ENCODE measurements at places on chromosomes 13 and 19.

- DNase-seq, result peak; percentile 14
Measured at GRCh38 chr13:46684287-46685001, 112.5 kb downstream of the ESD start.

GRCh38 chr19:48473161-48473966, 4.2 kb downstream of the CYTH2 start:
- no peak for DNase-seq

DNA sequence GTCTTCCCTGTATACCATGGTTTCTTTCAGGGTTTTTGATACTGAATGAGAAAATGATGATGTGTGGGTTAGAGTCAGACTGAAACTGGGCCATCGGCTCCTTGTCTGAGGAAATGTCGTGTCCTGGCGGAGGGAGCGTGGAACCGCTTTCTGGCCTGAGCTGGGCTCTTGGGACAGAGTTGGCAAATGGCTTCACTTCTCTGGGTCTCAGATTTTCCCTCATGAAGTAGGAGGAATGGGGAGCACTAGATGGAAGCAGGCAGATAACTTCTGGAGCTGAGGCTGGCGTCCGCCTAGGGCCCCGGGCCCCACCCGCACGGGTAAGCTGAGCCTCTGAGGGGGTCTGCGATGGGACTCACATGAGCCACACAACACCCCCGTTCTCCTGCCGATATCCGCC, 133.3 kb upstream of the WASF3 start:
- DNase-seq, result no peak

- DNase-seq, result peak; percentile 71
Measured at GRCh38 chr13:113209336-113209758, at the start of gene CUL4A. CUL4A (plus strand) TSS chr13:113209613; CDS start chr13:113209628, 15 bp downstream.

GRCh38 chr13:72415817-72416216, 311.6 kb downstream of the MZT1 start:
- DNase-seq, result no peak

DNA sequence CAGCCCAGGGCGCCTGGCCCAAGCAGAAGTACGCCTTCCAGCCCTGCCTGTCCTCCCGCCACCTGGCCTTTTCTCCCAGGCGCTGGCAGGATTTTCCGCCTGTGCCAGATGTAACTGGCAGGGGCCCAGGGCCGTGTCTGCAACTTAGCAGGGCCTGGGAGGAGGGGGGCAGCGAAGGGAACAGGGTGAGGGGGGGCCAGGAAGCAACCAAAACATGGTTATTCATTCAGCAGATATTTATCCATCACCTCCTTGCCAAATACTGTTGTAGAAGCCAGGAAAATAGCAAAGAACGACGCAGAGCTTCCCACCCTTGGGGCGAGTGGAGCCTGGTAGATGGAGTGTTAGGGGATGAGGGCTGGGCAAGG, 5.6 kb downstream of the TLE6 start:
- no peak for DNase-seq

DNA sequence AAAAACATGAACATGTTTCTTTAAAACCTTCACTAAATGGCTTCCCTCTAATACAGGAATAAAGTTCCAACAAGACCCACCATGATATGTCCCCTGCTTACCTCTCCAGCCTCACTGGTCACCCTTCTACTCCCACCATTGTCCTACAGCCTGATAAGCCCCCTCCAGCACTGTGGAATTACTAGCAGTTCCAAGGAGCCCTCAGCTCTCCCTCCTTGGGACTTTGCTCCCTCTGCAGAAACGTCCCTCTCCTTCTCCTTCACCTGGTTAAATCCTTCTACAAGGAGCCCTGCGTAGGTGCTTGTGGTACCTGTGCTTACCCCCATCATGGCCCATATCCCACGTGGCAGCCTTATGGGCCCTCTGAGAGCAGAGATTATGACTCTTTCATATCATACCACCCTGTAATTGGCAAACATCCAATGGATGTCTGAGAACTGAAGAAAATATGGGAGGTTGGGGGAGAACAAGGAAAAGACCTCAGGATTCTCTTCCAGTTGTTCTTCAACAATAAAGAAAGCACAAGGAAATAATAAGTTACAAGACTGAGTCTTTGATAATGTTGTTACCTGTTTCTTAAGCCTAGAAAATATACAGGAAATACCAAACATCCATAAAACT, 26.1 kb upstream of the DOCK9 start:
- DNase-seq, result no peak

DNA sequence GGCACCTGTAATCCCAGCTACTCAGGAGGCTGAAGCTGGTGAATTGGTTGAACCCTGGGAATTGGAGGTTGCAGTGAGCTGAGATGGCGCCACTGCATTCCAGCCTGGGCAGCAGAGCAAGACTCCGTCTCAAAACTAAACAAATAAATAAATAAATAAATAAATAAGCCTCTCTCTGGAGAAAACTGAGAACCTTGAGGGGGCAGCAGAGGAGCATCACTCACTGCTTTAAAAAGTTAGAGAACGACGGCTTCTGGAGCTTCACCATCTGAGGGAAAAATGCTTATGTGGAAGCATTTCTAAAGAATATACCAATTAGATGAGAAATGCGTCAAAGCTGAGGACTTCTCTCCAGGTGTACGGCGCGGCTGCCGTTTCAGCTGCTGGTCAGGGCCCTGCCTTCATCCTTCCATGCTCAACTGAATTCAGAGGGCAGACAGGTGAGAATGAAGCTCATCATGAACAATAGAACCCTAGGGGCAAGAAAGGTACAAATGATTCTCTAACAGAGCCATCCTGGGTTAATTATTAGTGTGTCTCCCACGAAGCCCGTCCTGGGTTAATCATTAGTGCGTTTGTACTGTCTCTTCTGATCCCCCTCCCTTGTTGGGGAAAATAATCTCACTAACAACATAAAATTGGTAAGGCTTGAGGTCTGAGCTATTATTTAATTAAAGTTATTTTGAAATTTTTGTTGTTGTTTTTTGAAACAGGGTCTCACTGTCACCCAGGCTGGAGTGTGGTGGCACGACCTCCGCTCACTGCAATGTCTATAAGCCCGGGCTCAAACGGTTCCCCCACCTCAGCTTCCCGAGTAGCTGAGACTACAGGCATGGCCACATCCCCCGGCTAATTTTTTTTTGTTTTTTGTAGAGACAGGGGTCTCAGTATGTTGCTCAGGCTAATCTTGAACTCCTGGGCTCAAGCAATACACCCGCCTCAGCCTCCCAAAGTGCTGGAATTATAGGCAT, 80.1 kb downstream of the IPO5 start:
- DNase-seq, result peak; percentile 68

DNA sequence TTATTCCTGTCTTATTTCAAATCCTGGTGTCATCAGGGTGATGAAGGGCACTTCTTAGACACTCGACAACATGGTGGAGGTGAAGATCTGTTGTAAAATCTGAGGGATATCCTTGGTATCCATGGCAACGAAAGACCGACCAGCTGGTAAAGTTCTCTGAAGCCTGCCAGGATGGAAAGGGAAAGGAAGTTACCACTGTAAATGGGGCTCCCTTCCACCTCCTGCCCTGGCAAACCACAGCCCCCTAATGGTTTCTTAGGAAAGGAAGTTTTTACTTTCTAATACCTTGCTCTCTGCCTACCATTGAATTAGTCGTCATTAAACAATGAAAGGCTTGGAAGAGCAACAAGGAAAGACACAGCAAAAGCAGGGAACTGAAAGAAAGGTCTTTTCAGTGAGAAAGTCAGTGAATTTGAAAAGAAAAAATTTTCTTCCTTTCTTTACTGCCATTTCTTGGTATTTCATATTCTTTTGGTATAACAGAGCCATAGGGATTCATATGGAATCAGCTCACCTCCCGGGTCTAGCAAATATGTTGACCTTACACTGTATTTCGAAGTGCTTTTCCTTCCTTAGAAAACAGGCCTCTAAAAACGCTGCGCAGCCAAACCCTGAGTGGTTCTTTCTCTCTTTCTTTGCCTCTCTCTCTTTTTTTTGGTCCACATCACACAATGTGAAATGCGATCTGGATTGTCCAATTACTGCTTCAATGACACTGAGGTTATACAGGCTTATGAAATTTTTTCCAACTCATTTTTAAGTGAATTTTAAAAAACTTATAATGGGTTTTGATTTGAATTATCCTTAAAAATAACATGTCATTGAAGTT, 111.0 kb downstream of the RGCC start:
- peak; percentile 8 for DNase-seq

GRCh38 chr13:41177616-41178015, 16.8 kb downstream of the KBTBD7 start:
- no peak for DNase-seq

- DNase-seq, result peak; percentile 55
Measured at GRCh38 chr13:104773775-104774174, 1707.6 kb upstream of the SLC10A2 start.

DNA sequence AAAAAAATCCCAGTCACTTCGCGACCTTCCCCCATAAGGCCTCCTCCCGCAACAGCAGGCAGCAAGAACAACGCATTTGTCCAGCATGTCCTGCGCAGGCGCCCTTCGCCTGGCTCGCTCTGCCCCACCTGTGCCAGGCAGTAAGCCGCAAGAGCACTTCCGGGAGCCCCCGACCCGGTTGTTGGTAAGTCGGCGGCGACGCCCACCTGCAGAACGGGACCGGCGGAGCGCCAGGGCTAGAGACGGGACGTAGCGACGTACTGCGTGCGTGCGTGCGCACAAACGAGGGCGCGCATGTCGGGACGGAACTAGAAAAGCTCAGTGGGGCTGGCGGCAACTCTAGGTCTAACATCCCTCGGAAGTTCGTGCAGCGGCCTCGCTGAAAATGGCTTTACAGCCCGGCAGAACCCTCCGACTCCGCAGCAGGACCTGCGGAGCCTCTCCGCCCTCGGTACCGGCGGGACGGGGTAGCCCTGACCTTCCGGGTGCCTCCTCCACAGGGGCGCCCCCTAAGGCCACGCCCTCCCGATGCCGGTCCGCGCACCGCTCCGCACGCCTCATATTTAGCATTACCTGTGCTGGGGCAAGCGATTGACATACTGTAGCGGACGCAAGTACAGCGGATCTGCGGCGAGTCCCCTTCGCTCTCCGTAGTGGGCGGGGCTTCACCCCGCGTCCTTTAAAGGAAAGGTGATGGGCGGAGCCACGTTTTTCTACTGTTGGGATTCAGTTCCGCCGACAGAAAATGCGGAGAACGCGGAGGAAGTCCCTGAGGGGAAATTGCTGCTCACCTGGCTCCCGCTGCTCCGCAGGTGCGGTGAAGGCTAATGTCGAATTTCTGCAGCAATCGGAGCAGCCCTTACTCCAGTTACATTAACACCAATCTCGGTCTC, at the start of gene MTIF3:
Gene MTIF3, minus strand, starts transcription at position 629 of the 893 bp plus-strand sequence. CDS start 10,116 bp downstream, outside the sequence.
- DNase-seq, result peak; percentile 91

- no peak for DNase-seq
Measured at GRCh38 chr19:29678484-29679106, 13.3 kb downstream of the PLEKHF1 start.
